NCI-H146 (cell line): ENCODE measurements at places on chromosomes 7 and 10.

- no peak for DNase-seq
Observed at GRCh38 chr7:1086588-1087464, 1.1 kb upstream of the GPER1 start.

GRCh38 chr7:87767827-87768226 lies 108.3 kb downstream of the SLC25A40 start:
- DNase-seq = no peak

DNA sequence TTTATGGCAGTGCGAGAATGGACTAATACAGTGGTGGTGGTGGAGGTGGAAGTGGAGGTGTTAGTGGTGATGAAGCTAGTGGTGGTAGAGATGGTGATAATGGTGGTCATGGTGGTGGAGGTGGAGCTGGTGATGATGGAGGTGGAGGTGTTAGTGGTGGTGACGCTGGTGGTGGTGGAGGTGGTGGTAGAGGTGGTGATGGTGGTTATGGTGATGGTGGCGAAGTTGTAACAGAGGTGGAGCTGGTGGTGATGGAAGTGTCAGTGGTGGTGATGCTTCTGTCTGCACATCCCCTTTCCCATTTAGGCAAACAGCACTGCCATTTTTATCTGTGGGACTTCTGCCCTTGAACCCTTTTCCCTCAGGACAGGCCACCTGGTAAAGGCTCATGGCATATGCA lies 7.4 kb upstream of the PTPRN2 start:
- no peak for DNase-seq

DNA sequence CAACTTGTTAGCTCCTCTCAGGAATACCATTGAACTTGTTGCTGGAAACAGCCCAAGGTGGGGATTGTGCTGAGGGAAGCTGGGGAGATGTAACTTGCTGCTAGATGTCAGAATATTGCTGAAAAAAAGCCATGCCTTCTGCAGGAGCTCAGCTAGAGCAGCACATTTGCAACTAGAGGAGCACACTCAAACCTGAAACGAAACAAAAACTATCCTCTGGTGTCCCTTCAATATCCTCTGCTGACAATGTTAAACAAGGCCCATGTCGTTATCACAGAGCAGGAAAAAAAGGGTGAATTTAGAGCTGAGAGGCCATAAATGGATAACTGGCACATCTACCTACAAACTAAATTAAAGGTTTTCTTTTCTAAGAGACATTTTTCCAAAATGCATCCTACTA lies 53.7 kb upstream of the MACC1 start:
- DNase-seq = no peak

GRCh38 chr7:128267595-128267924 lies 26.5 kb downstream of the LEP start:
- no peak for DNase-seq

DNA sequence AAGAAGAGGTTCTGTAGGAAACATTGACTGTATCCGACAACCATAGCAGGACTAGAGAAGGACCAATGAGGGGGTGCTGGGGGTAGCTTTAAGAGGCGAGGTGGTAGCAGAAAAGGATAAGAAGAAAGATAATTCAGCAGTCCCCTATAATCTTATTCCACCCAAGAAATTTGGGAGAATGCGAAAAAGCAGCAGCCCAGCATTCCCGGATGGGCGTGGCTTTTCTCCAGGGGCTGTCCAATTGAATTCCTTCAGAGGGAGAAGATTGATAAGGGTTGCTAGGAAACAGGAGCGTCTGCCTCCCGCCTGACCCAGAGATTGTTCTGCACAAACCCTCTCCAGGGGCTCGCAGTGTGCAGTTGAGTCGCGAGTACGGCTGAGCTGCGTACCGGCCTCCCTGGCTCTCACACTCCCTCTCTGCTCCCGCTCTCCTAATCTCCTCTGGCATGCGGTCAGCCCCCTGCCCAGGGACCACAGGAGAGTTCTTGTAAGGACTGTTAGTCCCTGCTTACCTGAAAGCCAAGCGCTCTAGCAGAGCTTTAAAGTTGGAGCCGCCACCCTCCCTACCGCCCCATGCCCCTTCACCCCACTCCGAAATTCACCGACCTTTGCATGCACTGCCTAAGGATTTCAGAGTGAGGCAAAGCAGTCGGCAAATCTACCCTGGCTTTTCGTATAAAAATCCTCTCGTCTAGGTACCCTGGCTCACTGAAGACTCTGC lies at the start of gene GRM3:
Gene GRM3, plus strand, starts transcription at position 349 of the 721 bp plus-strand sequence. CDS start 121,237 bp downstream, outside the sequence.
- DNase-seq = peak; percentile 7

GRCh38 chr10:72310241-72310633 lies 36.5 kb downstream of the DDIT4 start:
- DNase-seq = peak; percentile 22

GRCh38 chr7:45188736-45189135 lies 31.1 kb downstream of the RAMP3 start:
- no peak for DNase-seq

GRCh38 chr10:44368637-44369036 lies 16.3 kb downstream of the CXCL12 start:
- DNase-seq = no peak

DNA sequence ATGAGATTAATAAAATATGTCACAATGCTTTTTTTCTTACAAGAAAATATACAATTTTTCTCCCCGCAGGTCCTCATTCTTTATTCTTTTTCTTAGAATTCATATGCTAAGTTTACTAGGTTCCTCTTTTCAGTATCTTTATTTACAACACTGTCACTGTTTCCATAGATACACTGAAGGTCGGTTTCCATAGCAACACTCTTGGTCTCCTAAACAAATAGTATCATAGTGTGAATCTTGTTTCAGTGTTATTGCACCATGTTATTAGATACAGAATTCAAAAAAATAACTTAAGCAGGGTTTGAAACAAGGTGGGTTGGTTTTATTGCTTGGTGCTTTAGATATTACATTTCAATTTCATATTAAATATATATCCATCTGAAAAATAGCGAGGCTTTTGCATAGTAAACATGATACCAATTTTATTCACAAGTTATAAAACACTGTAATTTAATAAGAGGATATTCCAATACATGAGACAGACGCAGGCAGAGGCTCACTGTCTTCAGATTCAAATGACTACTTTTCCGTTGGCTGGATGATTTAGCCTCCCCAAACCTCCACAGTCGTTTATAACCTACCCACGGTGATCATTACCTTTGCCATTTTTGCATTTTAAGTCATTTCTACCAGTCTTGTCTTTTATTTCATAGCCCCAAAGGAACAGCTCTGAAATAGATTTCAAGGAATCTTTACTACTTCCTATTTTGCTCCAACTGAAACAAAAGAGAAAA lies 88.9 kb upstream of the KLF6 start:
- peak; percentile 68 for DNase-seq

GRCh38 chr10:27258492-27258837 lies 17.9 kb upstream of the ACBD5 start:
- no peak for DNase-seq

DNA sequence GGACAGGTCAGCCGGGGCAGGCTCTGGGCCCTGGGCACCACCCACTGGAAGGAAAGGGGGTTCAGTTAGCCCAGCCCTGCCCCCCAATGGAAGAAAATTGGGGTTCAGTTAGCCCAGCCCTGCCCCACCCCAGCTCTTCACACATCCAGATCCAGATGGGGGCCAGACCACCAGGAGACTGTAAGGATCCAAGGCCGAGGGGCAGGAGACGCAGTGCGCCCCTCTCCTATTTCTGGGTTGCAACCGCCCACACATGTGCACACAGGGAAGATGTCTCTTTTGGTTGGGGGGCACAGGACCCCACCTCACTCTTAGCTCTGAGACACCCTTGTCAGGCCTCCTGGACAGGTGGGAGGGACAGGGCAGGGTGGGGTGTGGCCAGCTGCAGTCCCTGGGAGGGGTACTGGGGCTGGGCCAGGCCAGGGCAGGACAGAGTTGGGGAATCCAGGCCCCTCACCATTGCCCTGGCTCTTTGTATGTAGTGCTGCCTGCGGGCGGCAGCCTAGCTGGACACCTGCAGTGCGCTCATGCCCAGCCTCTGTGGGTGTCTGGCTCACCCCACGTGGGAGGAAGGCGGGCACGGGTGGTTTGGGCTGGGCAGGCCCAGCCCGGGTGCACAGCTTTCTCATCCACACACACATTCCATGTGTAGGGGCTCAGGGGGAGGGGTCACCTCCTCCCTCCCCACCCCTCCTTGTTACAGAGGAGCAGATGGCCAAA lies 141.2 kb downstream of the LHPP start:
- no peak for DNase-seq

- no peak for DNase-seq
Observed at GRCh38 chr7:155402941-155403340, 55.0 kb upstream of the EN2 start.

DNA sequence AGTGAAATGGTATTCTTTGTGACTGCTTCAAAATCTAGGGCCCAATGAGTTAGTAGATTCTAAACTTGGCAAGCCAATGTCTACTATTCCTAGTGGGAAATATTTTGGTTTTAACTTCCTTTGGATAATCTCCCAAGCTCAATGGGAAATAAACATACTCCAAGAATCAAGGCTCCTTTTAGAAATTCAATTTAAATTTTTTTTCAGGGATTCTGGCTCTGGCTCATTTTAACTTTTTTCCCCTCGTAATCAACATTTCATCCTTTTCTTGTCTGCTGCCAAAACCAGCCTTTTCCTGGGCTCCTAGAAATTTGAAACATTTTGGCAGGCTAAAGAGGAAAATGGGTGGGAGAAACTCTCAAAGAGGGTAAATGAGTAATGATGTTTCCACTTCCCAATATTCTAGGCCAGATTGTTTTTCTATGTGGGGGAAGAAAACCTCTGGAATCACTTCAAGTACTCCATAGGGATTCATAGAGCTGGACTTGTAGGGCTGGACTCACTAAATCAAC lies 85.6 kb upstream of the AGR3 start:
- DNase-seq = no peak
